ENCODE measurements at places on chromosomes 16 and 17.

DNA sequence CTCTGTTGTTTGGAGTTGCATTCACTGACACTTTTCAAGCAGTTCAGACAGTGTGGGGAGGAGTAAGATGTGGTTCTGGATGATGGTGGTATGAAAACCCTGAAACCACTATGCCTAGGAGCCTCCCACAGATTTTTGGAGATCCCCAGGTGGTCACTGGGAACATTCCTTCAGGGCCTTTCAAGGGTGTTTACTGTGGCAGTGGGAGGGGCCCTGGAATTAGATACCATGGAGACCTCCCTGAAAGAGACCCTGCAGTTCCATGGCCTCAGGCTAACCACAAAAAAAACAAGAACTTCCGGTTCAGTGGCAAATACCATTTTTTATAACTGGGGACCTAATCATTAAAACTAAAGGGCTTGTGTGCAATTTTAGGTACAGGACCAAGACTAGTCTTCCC lies 79.9 kb downstream of the TMEM100 start:
- DNase-seq: no peak

- no peak for DNase-seq
Measured at GRCh38 chr16:74896389-74897370, 88.2 kb downstream of the WDR59 start.

- DNase-seq: no peak
Measured at GRCh38 chr17:57099165-57099564, 14.1 kb downstream of the AKAP1 start.

DNA sequence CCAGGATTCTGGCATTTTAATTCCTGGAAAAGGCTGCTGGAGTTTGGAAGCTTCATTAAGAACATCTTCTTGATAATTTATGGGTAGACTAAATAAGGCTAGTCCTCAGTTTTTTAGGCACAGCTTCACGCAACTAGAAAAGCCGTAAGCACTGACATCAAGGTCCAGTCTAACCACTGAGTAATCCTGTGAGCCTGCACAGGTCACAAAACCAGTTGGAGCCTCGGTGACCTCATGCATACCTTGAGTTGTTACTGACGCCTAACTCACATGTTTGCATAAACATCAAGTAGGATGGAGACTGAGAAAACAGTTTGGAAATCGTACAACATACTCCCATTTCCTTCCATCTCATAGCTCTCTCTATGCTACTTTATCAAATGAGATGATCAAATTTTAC lies 63.8 kb upstream of the RCVRN start:
- DNase-seq: no peak

GRCh38 chr17:78761789-78762406 lies 20.2 kb downstream of the CYTH1 start:
- no peak for DNase-seq

GRCh38 chr17:72318131-72318530 lies 197.3 kb downstream of the SOX9 start:
- DNase-seq: no peak

- no peak for DNase-seq
Measured at GRCh38 chr17:9676084-9676483, 30.8 kb downstream of the USP43 start.

Measured in activated CD4-positive, CD25-positive, alpha-beta regulatory T cell treated with anti-CD3 and anti-CD28 coated beads, Interleukin-2, amount 50 U/mL, for 16 hours (primary cell).